ENCODE measurements at places on chromosomes 2 and 18.

DNA sequence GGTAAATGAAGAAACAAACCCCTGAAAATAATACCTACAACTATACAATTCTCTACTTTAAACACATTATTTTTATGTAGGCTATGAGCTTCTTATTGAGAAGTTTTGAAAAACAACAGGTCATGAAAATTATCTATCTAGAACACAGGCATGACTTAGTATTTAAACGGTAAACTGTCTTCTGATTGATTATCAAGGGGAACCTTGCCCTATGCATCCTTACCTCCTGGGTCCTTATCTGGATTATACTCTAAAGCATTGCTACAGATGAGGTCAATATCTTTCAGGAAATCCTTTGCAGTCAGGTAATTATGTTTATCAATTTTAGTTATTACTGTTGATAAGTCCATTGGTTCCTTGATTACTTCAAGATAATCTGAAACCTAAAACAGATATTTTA is 144.3 kb downstream of the ATAD2B start:
- no peak for DNase-seq

DNA sequence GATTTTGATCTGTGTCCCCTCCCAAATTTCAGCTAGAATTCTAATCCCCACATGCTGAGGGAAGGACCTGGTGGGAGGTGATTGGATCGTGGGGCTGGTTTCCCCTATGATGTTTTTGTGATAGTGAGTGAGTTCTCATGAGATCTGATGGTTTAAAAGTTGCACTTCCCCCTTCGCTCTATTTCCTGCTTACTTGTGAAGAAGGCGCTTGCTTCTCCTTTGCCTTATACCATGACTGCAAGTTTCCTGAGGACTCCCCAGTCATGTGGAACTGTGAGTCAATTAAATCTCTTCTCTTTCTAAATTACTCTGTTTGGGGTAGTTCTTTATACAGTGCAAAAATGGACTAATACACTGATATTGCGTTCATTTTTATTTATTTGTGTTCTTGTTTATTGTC is 636.8 kb upstream of the LINC00305 start:
- DNase-seq = no peak

DNA sequence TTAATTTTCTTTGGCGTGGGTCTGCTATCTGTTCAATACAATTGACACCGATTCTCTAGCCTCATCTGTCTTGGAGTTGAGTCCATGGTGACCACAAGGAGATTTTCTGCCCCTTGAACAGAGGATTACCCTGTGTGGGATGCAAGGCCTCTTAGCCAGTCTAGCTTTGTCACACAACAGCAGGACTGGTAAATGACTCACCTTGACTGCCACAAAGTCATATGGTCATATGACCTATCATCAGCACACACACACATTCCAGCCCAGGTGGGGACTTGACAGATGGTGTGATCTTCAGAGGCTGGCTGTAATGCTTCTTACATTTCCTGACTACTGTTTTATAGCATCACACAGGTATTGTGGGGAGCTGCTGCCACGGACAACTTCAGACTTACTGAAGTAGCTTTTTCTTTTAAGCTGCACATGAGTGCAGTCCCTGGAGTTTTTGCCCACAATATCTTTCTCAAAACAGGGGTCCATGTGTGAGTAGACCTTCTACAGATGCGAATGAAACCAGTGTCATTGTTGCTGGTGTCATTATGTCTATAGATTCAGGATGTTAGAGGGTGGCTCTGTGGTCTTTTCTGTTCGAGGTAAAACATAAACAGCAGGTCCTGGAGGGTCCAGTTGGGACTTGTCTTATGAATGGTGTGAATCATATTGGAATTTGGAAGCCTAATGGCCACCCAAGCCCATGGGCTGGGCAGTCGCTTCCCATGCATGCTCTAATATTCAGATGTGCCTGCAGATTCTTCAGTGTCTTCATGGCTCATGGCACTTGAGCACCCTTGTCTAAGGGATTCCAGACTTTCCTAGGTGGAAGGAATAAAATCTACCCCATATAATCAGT is 18.6 kb upstream of the ACOXL start:
- DNase-seq = no peak

GRCh38 chr2:230913406-230914143 is 11.5 kb downstream of the GPR55 start:
- no peak for DNase-seq

GRCh38 chr18:13574355-13574754 is 152.0 kb downstream of the FAM210A start:
- DNase-seq = no peak

DNA sequence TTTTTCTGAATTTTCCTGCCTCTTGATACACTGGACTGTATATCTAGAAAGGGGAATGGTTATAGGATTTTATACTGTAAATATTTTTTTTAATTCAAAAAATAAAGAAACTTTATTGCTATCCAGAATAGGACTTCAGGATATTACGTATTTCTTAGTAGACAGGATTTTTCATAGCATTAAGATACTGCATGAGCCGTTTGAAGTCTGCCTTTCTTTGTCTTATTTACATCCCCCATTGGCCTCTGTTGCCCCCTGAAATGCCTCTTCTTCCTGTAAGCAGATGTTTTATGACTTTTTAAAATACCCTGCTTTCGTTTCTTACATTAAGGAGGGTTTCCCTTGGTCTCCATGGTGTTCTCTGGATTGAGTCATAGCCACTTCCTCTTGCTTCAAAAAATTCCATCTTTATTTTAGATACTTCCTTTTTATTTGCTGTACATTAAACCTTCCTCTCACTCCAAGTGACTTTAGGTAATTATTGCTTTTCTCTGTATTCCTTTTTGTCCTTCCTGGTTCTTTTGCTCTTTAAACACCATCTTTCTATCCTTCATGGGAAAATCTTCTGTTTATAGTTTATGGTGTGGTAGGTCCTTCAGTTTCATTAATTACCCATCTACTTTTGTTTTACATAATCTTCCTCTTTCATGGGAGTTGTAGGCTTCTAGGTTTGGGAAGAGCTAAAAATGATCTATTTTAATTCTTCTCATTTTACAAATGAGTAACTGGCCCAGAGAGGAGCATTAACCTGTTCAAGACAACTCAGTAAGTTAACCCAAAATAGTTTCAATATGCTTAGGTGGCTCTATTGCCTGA is 72.6 kb downstream of the ZNF532 start:
- DNase-seq = no peak

DNA sequence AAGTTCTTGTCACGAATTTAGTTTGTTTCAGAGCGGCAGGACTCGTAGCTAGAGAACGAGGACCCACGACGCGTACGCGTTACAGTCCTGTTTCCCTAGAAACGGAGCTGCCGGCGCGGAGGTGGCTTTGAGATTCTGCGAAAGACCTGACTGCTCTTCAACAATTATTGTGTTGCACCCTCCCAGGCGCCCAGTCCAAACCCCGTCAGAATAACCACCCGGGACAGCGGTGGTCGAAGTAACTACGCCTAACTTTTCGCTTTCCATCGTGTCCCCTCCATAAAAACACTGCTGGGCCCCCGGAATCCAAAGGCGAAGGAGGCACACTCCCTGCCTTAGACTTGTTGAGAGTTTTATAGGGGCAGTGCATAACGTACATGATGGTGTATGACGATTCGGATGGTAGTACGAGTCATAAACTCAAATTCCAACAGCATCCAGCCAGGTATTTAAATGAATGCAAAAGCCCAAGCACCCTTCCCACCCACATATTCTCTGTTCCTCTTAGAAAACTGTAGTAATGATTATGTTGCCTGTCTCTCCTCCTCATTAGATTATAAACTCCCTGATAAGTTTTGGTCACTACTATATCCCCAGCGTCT is 651 bp upstream of the STAM2 start:
- DNase-seq = no peak

GRCh38 chr2:100321179-100321865 is 979 bp downstream of the LONRF2 start:
- peak; percentile 84 for DNase-seq

GRCh38 chr18:5073026-5073944 is 123.8 kb downstream of the AKAIN1 start:
- peak; percentile 10 for DNase-seq

GRCh38 chr2:127063701-127064590 is 43.0 kb downstream of the BIN1 start:
- DNase-seq = no peak

GRCh38 chr2:231373184-231373583 is 22.3 kb upstream of the B3GNT7 start:
- no peak for DNase-seq

DNA sequence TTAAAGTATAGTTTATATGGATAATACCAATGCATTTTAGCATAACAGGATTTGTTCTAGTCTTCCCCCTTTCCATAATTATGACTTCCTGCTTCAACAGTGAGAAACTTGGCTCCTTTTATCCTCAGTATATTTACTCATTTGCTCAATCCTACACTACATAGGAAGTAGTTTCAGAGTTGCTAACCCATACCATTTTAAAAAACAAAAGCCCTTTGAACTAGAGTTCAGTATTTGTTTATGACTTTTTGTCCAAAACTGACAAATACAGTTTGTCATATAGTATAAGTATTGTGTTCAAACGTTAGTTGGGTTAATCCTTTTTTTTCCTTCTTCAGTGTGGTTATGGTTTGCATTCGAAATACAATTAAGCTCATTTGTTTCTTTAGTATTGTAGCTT is 5.9 kb upstream of the DNAJC27 start:
- DNase-seq = no peak

All from right kidney (tissue), 9 donors.